ENCODE measurements at places on chromosomes 3 and 15.

GRCh38 chr3:160081958-160082533, 93.4 kb downstream of the IL12A start:
- no peak for DNase-seq

DNA sequence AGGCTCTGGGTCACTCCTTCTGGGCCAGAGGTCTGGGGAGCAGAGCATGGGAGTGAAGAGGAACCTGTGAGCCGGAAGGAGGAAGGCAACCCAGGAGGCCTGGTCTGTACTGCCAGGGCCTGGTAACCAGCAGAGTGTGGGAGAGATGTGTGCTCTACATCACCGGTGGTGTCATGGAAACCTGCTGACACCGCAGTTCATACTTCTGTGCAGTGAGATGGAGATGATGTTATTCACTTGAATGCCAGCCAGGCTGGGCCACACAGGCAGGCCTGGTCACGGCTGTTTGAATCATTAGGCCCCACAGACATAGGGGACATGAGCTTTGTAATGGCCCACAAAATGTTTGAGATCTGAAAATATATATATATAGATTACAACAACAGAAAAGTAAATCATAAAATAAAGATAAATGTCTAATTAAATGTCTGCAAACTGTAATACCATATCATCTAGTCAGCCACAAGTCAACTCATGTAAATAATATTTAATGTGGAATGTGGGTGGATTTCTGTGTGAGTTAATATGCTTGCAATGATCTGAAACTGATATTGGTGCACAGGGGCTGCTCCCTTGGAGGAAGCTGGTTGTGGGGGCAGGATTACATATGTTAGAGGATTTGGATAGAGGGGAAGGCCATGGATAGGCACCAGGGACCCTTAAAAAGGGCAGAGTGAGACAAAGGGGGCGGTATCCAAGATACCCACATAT, 108.5 kb upstream of the PFN2 start:
- DNase-seq, result no peak

GRCh38 chr15:65423150-65423975, 616 bp upstream of the IGDCC4 start:
- no peak for DNase-seq

- DNase-seq, result no peak
Measured at GRCh38 chr3:135792858-135793475, 172.6 kb upstream of the PPP2R3A start.

DNA sequence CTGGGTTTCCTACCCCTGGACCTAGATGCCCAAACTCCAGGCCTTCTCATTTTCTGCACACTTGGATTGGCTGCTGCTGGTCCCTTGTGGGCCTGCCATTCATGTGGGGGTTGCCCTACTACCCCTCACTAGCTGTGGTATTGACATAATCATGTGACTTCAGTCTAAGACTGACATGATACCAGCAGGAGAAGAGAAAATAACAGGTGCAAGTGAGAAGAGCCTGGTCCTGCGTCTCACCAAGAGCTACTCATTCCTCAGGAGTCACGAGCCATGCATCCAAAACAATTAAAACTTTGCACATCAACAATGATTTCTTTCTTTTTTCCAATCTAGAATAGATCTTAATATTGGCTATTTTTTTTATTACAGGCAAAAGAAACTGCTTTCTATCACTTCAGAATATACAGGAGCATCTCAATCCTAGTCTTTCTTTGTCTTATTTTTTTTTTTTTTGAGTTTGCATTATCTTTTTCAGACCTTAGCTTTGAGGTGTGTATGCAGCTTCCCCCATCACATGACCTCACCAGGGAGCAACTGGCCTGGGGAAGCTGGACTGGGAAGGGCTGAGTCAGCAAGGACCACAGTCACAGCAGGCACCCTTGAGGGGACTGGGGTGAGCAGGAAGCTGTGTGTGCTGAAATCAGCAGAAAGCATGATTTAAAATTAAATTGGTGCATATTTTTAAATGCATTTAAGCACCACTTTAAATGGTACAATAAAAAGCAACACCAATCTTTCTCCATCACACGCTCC, 27.6 kb downstream of the SLC9A9 start:
- DNase-seq, result no peak

DNA sequence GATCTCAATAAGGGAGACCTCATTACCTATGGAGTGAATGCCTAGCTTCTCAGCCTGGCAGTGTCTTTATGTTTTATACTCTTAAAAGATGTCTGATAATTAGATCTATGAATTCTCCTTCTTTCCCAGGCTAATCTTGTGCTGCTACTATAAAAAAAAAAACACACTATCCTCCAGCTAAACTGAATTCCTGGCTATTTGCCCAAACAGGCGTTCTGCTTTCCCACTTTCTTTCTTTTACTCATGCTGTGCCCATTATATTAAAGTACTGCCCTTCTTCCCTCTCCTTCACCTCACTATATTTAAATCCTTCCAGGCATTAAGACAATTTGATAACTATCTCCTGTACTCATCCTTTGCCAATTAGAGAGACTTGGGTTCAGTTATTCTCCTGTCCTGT, 1134.9 kb downstream of the ROBO2 start:
- DNase-seq, result no peak

GRCh38 chr3:31295150-31295765, 237.5 kb upstream of the STT3B start:
- DNase-seq, result no peak

GRCh38 chr15:73009066-73010056, 42.9 kb upstream of the NEO1 start:
- DNase-seq, result no peak

- DNase-seq, result no peak
Measured at GRCh38 chr3:185813205-185813604, 11.6 kb downstream of the IGF2BP2 start.

DNA sequence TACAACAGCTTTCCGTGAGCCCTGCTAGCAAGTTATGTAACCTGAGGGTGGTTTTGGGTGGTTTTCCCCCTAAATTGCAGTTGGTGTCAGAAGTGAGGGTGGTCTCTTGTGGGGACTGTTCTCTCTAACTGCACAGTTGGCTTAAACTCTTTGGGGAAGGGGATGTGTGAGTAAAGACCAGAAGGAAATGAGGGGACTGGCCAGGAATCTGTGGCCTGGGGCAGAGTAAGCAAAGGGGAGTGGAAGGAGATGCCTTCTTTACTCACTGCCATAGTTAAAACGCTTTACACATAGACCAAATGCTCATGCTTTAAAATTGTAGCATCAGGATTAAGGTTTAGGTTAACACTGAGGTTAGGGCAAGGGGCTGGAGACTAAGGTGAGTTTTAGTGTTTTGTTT, 21.2 kb upstream of the XIRP1 start:
- DNase-seq, result no peak

DNA sequence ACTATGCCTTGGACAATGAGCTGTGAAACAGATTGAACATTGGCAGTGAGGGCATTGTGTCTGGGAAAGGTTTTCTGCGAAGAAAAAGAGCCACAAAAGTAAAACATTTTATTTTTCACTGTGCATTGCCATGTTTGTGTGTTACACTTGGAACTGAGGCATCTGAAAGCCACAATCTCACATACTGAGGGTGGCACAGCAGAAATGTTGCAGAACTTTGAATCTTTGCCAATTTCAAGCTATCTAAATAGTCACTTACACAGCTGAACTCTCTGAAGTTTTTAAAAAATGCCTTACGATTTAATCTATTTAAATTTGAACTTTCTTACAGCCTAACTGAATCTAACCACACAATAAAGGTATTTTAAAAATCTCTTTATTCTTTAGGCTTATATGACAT, 154.1 kb upstream of the GRM7 start:
- no peak for DNase-seq

DNA sequence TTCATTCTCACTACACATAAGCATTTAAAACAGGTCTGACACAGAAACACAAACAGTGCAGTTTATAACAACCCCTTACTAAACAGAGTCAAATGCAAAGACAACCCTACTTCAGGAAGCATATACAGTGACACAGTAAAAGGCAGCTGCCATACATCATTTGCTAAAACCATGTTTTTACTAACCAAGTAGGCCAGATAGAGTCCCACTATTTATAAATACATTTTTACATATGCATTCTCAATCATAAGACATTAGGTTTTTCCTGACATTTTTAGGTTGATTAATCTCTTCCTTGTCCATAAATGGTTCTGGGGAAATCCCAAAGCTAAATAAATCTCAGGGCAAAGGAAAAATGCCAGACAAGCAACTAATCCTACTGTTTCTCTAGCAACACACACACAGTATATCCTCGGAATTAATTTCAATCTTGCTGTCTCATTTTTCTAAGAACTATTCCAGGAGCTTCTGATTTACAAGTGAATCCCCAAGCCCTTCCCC, 39.0 kb downstream of the CHAC1 start:
- no peak for DNase-seq

DNA sequence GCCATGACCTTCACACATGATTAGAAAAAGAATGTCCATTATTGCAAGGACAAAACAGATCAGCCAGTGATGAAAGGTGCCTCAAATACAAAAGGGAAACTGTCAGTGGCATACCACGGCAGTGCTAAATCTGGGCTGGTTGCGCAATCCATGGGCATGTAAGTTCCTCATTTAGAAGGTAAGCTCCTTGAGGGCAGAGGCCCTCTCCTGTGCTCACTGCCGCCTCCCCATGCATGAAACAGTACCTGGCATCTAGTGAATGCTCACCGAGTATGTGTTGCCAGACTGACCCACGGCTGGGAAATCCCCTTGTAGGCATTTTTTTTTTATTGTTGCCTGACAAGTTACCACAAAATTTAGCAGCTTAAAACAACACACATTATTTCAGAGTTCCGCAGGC, 312.1 kb upstream of the CHRM5 start:
- no peak for DNase-seq

GRCh38 chr15:101168463-101168824, 83.4 kb downstream of the CHSY1 start:
- DNase-seq, result no peak

DNA sequence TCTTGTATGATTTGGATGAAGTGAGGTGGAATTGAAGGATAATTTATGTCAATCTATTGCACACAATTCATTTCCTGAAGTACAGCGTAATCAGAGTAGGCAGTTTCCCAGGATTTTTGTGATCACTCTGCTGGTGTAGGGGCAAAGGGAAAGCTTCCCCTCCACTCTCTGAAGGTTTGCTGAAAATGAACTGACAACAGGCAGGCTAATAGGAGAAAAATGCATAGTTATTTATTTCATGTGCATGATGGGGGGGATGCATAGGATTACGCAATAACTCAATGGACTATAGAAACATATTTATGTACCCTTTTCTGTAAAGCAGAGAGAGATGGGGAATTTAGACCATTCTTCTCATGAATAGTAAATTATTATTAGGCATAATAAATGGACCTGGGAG, 872.9 kb downstream of the NAALADL2 start:
- DNase-seq, result no peak

- DNase-seq, result no peak
Measured at GRCh38 chr3:133424937-133425869, 25.3 kb downstream of the BFSP2 start.

DNA sequence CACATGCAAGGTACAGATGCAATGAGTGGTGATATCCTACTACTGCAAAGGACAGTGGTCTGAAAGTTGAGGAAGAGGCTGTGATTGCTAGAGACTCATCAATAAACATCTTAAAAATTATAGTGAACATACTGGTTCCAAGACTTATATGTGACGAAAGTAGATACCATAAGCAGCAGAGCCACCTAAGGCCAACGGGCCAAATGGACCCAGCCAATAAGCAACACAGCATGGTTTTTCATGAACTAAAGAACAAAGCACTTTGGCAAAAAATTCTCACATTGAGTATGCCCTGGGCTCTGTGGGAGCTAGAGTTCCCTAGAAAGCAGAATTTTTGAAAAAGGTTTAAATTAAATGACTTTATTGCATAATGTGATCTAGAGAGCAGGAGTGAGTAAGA, 272.1 kb downstream of the SI start:
- no peak for DNase-seq

DNA sequence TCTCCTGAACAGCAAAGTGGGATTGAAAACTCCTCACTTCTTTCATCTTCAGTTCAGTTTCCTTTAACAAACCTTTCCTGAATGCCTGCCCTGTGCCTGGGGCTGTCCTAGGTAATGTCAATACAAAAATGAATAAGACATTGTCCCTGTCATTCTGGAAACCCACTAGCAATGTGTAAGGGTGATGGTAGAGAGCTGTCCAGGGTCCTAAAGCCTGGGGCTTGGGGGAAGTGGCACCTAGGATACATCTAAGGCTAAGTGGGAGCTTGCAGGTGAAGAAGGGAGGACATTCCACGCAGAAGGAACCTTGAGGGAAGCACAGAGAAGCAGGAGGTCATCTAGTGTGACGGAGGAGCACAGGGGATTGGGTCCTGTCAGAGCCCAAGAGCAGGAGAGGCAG, 212.7 kb upstream of the PPP2R3A start:
- no peak for DNase-seq

GRCh38 chr15:80123034-80123433, 29.8 kb upstream of the FAH start:
- no peak for DNase-seq

GRCh38 chr3:106059953-106060517, 191.2 kb upstream of the CBLB start:
- DNase-seq, result no peak

GRCh38 chr3:195259475-195260279, 11.3 kb downstream of the XXYLT1 start:
- peak; percentile 89 for DNase-seq

- DNase-seq, result no peak
Measured at GRCh38 chr3:197994736-197995135, 34.7 kb downstream of the LMLN start.

- DNase-seq, result no peak
Measured at GRCh38 chr15:92020207-92020606, 166.7 kb downstream of the SLCO3A1 start.

DNA sequence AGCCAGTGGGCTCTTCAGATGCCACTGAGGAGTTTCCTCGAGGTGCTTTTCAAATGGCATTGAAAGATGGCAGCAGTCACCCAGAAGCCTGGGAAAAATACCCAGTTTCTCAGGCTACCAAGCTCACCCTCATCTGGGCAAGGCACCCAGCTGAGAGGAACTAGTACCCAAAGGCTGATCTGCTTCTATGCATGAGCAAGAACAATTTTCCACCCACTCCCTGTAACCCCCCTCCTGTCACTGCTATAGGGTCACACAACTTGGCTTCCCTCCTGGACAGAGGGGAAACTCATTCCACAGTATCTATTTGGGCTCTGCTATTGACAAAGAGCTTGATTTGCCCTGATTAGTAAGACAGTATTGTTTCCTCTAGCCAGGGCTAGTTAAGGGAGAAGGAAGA, 31.9 kb downstream of the THRB start:
- DNase-seq, result no peak

- no peak for DNase-seq
Measured at GRCh38 chr15:67708500-67708899, 116.8 kb upstream of the SKOR1 start.

DNA sequence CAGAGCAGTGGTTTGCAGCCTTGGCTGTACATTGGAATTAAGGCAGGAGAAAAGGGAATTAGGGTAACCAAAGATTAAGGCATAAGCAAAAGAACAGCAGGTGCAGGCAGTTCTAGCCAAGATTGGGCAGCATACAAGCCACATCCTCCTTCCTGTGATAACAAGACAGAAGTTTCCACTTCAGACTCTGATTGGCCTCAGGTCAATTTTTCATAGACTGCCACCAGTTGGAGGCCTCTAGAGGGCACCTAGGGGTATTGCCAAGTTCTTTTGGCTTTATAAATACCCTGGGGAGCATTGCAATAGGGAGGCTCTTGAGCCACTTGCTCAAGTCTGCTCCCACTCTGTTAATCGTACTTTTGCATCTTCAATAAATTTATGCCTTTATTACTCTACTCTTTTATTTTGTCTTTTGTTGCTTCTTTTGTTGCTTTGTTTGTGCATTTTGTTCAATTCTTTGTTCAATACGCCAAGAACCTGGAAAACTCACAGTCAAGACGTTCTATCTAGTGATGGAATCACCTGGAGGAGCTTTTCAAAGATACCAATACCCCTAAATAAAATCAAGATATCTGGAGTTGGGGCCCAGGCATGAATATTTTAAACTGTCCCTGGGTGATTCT, 32.2 kb upstream of the FMN1 start:
- peak; percentile 66 for DNase-seq

All from CD4-positive, alpha-beta T cell treated with Interleukin-4 for 4 hours (primary cell).